ENCODE measurements at places on chromosomes 3 and 15. TPM values are rescaled to one million over a fixed set of nuclear protein-coding genes. Genes with fewer than 3 reads are reported as not detected.

GRCh38 chr3:116254541-116254940 is 190.7 kb downstream of the LSAMP start:
- DNase-seq, result no peak

DNA sequence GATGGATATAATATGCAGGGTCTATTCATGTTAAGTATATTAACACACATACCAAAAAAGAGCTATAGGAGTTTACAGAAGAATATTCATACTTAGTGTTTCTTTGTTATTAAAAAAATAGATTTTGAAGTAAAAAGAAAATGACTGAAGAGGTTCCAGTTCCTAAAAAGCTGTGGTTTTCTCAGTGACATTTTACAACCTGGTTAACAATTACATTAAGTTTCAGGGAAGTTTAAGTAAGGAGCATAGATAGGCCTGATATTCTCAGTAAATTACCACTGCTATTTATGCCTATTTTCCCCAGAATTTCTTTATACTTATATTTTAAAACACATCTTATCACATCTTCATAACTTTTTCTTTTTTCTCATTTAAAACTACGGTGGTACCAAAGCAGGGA is 43.6 kb upstream of the SPTSSB start:
- DNase-seq, result no peak

GRCh38 chr3:52443268-52443610 is 1.7 kb downstream of the SEMA3G start:
- no peak for DNase-seq

DNA sequence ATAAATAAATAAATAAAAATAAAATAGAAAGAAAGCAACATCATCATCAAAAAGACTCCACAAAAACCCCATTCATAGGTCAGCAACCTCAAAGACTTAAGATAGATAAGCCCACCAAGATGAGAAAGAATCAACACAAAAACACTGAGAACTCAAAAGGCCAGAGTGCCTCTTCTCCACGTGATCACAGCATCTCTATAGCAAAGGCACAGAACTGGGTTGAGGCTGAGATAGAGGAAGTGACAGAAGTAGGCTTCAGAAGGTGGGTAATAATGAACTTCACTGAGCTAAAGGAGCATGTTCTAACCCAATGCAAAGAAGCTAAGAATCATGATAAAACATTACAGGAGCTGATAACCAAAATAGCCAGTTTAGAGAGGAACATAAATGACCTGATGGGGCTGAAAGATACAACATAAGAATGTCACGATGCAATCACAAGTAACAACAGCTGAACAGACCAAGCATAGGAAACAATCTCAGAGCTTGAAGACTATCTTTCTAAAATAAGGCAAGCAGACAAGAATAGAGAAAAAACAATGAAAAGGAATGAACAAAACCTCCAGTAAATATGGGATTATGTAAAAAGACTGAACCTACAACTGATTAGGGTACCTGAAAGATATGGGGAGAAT is 26.4 kb downstream of the GNB5 start:
- DNase-seq, result no peak

GRCh38 chr3:126959136-126959920 is 23.6 kb upstream of the PLXNA1 start:
- DNase-seq, result no peak

GRCh38 chr3:116444115-116444747 is 1.1 kb downstream of the LSAMP start:
- DNase-seq, result no peak

DNA sequence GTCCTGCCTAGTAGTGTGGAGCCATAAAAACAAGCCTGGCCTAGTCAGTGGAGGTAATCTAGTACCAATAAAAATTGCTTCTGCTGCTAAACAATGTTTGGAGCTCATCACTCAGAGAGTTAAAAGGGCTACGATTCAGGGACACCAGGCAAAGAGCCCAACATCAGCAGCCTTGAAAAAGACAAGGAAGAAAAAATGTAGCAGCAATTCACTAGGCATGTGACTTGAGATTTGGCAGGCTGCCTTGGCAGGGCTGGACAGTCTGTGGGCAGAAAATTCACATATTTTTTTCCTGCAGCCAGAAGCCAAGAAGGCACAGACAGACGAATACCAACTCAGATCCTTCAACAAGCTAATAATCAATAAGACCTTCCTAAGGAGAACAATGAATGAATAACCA is 47.2 kb downstream of the IGSF11 start:
- no peak for DNase-seq

DNA sequence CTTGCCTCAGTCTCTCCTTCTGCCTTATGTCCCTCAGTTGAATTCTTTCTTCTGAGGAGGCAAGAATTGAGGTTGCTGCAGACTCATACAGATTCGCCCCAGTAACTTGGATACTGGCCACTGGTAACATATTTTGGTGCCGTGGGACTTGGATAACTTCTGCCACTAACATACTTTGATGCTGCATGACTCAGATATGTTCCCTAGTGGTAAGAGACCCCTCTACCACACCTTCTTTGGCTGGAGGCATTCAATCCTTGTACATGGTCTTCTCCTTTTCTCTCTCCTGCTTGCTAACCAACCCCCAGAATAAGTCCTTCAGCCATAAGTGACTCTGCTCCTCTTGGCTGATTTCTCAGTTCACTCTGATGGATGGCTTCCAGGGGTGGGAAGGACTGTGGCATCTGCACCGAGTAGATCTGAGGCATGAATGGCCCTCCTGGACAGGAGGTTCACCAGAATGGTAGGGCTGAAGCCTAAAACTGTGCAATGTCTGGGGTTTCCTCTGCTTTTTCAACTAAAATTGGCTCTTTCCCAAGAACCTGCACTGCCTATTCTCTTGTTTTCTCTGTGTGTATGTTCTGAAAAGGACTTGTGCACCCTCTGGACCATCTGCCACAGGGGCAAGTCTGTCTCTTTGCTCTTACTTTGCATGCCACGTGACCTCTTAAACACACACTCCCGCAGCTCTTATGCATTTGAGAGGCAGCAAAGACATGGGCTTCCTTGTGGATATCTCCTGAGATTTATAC is 55.5 kb upstream of the FSTL1 start:
- no peak for DNase-seq

GRCh38 chr3:193148688-193149473 is 92.1 kb upstream of the PLAAT1 start:
- DNase-seq, result no peak

The OR5K4 gene
- polyA plus RNA-seq, result not detected

The ISLR gene
- 2.3 TPM for polyA plus RNA-seq

The ACVR2B gene
- polyA plus RNA-seq, result 1.0 TPM

The GPR87 gene
- not detected for polyA plus RNA-seq
